ENCODE measurements at places on chromosomes 3 and 15. TPM values are rescaled to one million over a fixed set of nuclear protein-coding genes. Genes with fewer than 3 reads are reported as not detected.

DNA sequence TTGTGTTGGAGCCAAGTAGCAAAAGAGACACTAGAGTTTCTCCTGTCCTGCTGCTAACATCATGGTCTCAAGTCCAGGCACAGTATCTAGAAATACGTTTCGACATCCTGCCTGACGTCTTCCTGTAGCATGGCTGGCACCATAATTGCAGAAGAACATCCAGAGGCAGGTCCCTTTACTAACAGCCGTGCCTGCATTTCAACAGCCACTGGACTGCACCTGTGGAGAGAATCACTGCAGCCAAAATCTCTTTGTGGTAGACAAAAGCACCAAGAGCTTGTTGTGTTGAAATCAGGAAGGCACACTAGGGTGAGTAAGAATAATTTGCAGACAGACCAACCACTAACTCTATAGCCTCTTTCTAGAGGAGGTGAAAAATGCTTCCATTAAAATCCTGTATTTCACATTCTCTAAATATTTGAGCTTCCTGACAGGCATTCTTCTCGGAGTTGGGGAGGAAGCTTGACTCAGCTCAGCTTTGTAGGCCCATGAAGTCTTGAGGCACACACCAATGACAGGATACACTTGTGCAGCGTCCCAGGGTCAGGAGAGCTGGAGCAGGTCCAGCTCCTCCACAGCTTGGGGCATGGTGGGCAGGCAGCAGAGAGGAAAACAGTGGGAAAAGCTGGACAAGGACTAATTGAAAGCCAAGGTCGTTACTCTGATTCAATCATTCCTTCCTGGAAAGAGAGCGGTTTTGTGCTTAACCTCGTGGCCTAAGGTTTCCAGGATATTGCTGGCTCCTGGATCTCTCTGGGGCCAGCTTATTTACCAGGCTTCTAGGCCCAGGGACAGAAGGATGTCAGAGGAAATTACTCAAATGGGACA is 244.9 kb downstream of the FAM43A start:
- DNase-seq, result no peak

- no peak for DNase-seq
These were observed 31.2 kb upstream of the SRP14 start for GRCh38 chr15:40070166-40070557.

DNA sequence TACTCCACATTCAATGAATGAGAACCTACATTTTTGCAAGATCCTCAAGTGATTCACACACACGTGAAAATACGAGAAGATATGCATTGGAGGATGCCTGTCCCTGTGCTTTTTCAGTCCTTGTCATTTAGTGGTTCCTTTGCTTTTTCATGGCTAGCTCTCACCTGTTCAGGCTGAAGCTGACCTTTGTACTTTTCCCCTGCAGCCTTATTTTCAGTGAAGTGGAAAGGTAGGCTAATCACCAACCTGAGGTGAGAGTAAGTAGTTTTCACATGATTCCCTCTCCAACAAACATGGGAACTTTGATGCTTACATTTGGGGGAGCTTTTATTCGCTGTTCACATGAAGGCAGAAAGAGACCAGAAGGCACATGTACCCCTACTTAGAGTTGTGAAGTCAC is 8.3 kb downstream of the ITPR1 start:
- DNase-seq, result no peak

DNA sequence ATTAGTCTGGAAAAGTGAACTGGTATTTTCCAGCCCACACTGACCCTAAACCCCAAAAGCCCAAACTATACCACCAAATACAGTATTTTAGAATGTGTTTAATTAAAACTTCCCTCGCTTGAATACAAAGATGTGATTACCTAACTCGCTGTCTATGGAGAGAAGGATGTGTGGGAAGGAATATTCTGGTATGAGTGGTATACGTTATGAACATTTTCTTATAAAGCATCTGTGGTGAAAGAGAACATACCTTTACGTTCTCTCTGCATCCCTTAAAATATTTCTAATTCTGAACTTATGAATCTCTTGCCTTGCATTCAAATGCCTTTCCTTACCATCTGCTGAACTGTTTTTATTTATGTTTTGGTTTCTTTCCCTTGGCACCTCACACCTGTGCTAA is 201.4 kb downstream of the MBNL1 start:
- DNase-seq, result no peak

The CHRD gene
- total RNA-seq, result 7.0 TPM

The CA12 gene
- 121 TPM for total RNA-seq

Data from transverse colon (tissue), 4 donors.